A673 (cell line): ENCODE measurements at places on chromosomes 6 and 20. TPM values are rescaled to one million over a fixed set of nuclear protein-coding genes. Genes with fewer than 3 reads are reported as not detected.

ZC3H12D gene
- 0.30 and 0.33 TPM in 2 replicates for total RNA-seq

ARMC12 gene
- 0.74 and 1.0 TPM in 2 replicates for total RNA-seq

ZC2HC1B gene
- total RNA-seq, result not detected in 2 replicates

SLC35D3 gene
- total RNA-seq, result not detected in 2 replicates

RAD21L1 gene
- not detected in 2 replicates for total RNA-seq

IER3 gene
- total RNA-seq, result 33.5 and 34.6 TPM in 2 replicates

PPP1R16B gene
- 0.13 and 0.17 TPM in 2 replicates for total RNA-seq

CGA gene
- total RNA-seq, result not detected in 2 replicates

BHLHE23 gene
- total RNA-seq, result not detected in 2 replicates

NR2E1 gene
- total RNA-seq, result not detected in 2 replicates

COL19A1 gene
- 0.31 and 0.37 TPM in 2 replicates for total RNA-seq

ECT2L gene
- not detected in 2 replicates for total RNA-seq

DNMT3B gene
- total RNA-seq, result 3.8 and 5.7 TPM in 2 replicates

CRIP3 gene
- 2.4 TPM in 2 replicates for total RNA-seq

CD83 gene
- total RNA-seq, result 14.4 and 15.0 TPM in 2 replicates

IL17A gene
- total RNA-seq, result not detected in 2 replicates

LST1 gene
- not detected in 2 replicates for total RNA-seq

ADAT2 gene
- total RNA-seq, result 9.0 and 9.9 TPM in 2 replicates

MRPL18 gene
- 94.6 and 101 TPM in 2 replicates for total RNA-seq

B3GAT2 gene
- total RNA-seq, result not detected in 2 replicates
